Epithelial cell of alveolus of lung (primary cell): ENCODE measurements at places on chromosomes 13 and 19. TPM values are rescaled to one million over a fixed set of nuclear protein-coding genes. Genes with fewer than 3 reads are reported as not detected.

Gene GPC6
- total RNA-seq = 40.5 and 45.2 TPM in 2 replicates

Gene CYP4F22
- total RNA-seq = not detected in 2 replicates

Gene IL17D
- 0.72 and 0.78 TPM in 2 replicates for total RNA-seq

Gene LRRC25
- total RNA-seq = not detected in 2 replicates

Gene SLC25A41
- not detected in 2 replicates for total RNA-seq

Gene NKG7
- total RNA-seq = not detected in 2 replicates

Gene ATP12A
- not detected in 2 replicates for total RNA-seq

Gene CGB3
- 1.3 TPM in 1 of 2 replicates, not detected in the other for total RNA-seq

Gene ZNF729
- not detected in 2 replicates for total RNA-seq

Gene ZNF90
- 1.8 and 5.2 TPM in 2 replicates for total RNA-seq

Gene ZNF554
- total RNA-seq = 0.65 and 3.8 TPM in 2 replicates
